Brain pericyte (primary cell): ENCODE measurements at places on chromosomes 3 and 15.

DNA sequence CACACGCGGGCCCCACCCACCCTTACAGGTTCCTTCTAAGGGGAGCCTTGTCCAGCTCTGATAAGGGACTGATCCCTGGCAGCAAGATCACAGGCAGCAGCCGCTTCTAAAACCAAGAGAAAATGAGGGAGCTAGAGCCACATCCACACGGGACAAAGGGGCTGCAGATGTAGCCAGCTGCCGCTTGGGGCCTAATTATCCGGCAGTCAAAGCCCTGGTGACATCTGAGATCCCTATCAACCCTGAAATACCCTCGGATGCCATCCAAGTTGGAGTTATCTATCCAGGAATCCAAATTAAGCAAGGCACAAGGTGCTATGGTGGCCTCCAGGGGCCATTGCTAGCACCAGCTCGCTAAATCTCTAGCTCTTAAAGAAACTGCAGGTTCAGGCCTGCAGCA, 248.3 kb downstream of the VPS13C start:
- no peak for DNase-seq

GRCh38 chr15:65095747-65096104, 19.2 kb downstream of the KBTBD13 start:
- DNase-seq: no peak

GRCh38 chr3:32848215-32848614, 30.4 kb downstream of the TRIM71 start:
- DNase-seq: no peak

- DNase-seq: no peak
Observed at GRCh38 chr3:19937459-19938294, 3.7 kb upstream of the EFHB start.

GRCh38 chr3:188421836-188422540, 268.0 kb downstream of the LPP start:
- DNase-seq: peak; percentile 37

- DNase-seq: no peak
Observed at GRCh38 chr3:116980099-116980498, 270.5 kb downstream of the TUSC7 start.

- no peak for DNase-seq
Observed at GRCh38 chr3:124784686-124785382, 54.6 kb downstream of the UMPS start.

GRCh38 chr3:169841171-169841570, 28.5 kb upstream of the LRRC34 start:
- DNase-seq: no peak

- no peak for DNase-seq
Observed at GRCh38 chr3:102102394-102102793, 253.1 kb downstream of the NFKBIZ start.

DNA sequence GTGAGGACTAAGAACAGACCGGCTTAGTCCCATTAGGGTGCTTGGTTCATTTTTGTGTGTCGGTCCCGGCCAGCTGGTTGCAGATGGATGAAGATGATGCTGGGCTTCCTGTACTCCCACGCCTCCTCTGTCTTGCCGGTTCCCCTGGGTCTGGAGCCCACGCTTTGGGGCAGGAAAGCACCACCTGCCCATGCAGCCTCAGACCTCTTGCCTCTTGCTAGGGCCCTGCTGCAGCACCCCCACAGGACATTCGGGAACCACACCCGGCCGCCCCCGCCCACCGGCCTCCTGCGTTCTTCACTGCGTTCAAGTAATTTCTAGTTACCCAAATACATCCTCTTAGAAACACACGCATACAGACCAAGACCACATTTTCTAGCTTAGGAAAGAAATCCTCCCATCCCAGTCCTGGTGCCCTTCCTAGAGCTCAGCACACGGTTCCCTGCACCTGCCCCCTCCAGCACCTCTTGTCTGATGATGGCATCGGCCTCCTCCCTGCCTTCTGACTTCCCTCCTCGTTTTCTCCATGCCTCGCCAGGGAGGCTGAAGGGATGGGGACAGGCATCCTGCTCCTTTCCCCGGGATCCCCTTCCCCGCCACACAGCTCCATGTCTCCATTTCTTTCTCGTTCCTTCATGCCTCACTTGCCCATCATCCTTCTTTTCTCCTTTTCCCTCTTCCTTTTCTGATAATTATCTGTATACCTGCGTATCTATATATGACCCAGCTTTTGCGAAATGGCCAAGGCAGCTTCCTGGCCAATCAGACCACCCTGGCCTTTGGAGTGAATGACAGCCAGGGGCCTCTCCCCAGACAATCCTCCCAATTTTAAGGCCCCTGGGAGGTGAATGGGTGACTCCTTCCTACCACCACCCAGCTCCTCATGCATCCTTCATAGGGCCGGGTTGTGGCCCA, 30.9 kb downstream of the FAM3D start:
- DNase-seq: no peak

DNA sequence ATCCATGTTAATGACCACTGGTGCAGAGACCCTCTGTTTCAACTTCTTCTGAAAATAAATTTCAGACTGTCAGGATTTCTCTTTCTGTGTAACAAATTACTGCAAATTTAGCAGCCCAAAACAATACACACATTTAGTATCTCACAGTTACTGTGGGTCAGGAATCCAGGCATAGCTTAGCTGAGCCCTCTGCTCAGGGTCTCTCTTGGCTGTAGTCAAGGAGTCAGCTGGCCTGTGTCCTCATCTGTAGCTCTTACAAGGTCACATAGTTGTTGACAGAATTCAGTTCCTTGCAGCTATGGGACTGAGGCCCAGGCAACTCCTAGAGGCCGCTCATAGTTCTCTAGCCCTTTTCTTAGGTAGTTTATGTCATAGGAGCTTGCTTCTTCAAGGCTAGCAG, 51.9 kb downstream of the NKIRAS1 start:
- DNase-seq: no peak

DNA sequence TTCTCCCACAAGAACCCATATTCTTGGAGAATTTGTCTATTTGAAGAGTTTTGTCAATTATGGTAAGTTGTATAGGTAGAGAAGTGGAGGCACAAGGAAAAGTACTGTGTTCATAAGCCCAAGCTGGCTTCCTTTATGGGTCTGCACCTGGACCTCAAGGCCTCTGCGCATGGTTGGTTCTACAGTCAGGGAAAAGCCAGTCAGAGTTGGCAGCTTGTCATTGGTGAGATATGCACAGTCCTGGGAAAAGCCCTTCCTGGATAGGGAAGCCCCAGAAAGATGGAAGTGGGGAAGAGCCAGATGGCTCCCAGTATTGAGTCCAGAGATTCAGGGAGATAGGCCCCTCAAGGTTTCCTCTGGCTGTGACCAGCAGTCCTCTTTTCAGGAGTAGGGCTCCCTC, 15.8 kb downstream of the BOC start:
- DNase-seq: no peak

- DNase-seq: no peak
Observed at GRCh38 chr3:143535994-143536784, 312.1 kb downstream of the SLC9A9 start.

GRCh38 chr3:141812586-141812985, 49.4 kb downstream of the GRK7 start:
- DNase-seq: no peak

DNA sequence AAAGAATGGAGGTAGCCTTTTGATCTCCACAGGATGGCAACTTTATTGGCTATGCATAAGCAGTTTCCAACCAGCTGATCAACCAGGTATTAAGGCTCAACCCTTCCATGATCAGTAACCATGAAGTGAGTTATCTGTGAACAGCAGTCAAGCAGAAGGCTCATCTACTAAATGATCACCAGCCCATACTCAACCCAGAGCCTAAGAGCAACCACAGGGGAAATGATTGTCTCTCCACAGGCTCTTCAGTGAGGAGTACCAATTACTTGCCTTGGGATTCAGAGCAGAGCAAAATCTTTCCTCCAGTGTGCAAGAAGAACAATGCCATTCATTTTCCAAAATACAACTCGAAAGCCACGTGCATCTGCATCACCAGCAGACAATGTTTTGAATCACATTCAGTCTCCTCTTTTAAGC, 754.8 kb downstream of the ROBO1 start:
- no peak for DNase-seq

DNA sequence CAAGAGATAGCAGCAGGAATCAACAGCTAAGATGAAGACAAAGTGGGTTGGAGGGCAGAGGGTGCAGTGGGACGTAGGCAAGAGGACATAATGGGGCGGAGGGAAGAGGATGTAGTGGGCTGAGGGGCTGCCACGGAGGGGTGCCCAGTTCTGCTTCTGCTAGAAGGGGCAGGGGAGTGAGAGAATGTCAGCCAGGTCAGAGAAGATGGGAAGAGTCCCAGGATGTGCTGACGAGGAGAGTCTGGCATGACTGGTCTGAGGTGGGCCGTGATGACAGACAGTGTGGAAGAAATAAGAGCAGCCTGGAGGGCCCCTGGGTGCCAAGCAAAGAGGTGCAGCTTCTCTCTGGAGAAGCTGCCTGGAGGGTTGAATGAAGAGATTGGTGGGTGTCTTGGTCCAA, 4.0 kb downstream of the SPSB4 start:
- no peak for DNase-seq

GRCh38 chr3:122493296-122493695, 21.4 kb downstream of the KPNA1 start:
- no peak for DNase-seq

- no peak for DNase-seq
Observed at GRCh38 chr3:189123595-189124387, 48.0 kb upstream of the TPRG1 start.

DNA sequence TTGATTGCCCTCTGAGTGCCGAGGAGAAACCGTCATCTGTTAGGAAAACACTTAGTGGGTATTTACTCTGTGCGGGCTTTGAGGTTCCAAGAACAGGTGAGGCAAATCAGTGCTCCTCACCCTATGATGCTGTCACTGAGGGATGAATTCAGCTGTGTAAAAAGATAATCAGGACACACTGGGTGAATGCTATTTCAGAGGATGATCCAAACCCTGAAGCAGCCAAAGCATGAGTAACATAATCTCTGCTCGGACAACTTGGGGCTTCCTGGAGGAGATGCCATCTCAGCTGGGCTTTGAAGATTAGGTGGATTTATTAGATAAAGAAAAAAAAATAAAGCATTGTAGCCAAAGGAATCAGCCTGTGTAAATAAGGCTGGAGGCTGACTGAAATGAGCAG, 10.5 kb upstream of the GADL1 start:
- no peak for DNase-seq

DNA sequence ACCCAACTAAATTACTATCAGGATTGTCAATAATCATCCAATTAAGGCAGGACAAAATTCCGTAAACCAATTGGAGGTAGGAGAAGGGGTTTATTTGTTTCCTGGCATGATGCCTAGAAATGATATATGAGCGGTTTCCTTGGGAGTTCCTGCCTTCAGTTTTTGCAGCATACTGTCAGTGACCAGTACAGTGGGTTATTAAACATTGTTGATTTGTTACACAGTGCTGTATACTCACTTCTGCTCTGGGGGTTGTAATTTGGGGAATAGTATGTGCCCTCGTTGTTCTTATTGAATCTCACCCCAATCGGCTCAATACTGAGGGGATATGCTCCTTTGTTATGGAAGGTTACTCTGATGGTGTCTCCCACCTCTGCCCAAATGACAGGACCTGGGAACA, 22.2 kb downstream of the CP start:
- DNase-seq: no peak

DNA sequence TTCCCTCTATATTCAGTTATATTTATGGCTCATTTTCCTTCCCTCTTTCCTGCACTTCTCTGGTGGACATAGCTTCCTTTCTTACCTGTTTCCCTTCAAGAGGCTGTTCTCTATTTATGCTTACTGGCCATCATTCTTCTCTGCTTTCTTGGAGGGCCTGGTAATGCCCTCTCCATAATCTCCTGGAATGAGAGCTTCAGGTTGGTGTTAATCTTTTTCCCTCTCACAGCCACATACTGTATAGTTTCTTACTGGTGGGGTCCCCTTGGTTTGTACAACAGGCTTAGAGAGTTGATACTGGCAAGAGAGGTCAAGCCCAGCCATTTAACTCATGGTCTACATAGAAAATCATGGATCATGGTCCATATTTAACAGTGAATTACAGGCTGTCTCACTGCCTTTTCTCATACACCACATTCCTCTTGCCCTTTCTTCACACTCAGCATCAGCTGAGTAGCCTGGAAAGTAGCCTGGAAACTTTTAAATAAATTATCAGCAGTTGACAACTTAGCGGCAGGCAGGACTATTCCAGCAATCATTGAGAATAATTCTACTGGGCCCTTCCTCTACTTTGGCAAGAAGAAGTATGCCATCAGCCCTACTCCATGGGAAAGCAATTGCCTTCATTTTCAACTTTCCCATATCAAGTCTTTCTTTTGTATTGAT, 38.0 kb upstream of the DPH6 start:
- DNase-seq: no peak
